CD4-positive, alpha-beta T cell treated with Interleukin-1 beta for 1 hour (primary cell): ENCODE measurements at places on chromosomes 6 and 20.
A peak's percentile ranks its signal among the peaks of the same experiment; 100 is the strongest.

DNA sequence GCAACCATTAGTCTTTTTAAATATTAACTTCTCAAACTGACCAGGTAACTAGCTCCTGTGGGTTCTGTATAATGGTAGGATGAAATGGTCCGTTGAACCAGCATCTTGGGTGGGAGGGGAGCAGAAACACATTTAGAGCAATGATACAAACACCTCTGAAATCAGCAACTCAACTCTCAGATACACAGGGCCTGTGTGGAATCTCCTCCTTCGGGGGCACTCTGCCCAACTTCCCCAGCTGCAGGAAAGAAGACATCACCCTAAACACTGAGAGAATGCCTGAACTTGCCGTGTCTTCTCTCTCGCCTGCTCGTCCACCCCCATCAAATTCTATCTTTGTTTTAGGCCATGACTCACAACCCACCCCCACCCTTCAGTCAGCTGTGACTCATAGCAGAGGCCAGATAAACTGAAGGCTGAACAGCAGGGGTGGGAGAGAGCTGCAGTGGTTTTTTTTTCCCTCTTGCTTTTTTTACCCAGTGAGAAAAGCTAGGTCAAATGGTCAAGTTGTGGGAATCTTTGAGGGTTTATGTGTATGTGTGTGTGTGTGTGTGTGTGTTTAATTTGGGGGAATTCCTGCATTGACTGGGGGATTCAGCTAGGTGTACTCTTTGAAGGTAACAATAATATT, 593.4 kb upstream of the JAG1 start:
- no peak for DNase-seq

GRCh38 chr6:167233490-167233889, 57.6 kb upstream of the UNC93A start:
- DNase-seq = no peak

DNA sequence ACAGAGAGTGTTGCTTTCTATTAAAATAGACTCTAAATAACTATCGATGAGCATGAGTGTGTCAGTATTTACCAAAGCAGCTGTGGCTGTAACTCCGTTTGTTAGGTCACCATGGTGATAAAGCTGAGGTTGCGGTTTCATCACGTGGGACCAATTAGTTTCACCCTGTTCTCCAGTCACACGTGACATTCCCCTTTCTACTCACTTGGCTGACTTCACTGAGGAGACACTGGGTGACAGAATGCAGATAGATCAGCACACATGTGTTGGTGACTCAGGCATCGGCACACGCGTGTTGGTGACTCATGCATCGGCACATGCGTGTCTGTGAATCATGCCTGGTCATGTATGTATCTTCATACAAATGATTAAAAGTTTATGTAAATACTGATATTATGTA, 285.4 kb downstream of the THBS2 start:
- peak; percentile 57 for DNase-seq

DNA sequence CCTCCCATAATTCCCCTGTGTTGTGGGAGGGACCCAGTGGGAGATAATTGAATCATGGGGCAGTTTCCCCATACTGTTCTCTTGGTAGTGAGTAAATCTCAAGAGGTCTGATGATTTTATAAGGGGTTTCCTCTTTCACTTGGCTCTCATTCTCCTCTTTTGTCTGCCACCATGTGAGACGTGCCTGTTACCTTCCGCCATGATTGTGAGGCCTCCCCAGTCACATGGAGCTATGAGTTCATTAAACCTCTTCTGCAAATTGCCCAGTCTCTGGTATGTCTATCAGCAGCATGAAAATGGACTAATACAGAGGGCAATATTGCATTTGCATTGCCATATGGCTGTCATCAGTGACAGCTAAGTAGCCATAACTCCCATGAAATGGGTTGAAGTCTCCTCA, 63.2 kb downstream of the ZNF217 start:
- DNase-seq = no peak

DNA sequence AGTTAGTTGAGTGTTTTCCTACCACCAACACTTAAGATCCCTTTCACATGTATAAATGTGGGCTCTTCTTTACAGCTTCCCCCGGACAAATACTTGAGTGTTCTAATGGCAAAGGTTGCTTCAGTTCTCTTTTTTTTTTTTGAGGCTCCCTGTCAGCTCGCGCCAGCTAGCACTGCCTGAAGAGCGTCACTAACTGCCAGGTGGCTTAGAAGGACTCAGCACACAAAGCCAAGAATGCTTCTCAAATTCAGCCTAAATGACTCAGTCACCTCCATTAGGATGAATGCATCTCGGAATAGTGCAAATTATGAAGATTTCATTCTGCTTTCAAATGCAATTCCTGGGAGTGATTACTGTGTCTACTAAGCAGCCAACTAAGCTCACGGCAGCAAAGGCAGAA, 150.7 kb upstream of the BTBD3 start:
- DNase-seq = no peak

GRCh38 chr6:151652325-151652724, 155.2 kb upstream of the ESR1 start:
- no peak for DNase-seq

GRCh38 chr6:43292341-43292740, 5.7 kb upstream of the SLC22A7 start:
- DNase-seq = no peak

DNA sequence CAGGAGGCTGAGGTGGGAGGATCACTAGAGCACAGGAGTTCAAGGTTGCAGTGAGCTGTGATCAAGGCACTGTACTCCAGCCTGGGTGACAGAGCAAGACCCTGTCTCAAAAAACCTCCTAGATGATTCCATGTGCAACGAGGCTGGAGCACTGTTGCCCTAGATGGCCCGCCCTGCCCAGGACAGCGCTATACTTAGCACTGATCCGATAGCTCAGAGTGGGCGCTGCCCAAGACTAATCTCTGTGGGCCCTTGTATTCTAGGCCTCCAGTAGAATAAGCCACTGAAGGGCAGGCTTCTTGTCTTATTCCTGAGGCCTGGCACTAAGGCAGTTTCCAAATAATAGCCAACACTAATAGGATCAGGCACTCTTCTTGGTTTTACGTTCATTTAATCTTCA, 41.0 kb downstream of the STK35 start:
- no peak for DNase-seq

DNA sequence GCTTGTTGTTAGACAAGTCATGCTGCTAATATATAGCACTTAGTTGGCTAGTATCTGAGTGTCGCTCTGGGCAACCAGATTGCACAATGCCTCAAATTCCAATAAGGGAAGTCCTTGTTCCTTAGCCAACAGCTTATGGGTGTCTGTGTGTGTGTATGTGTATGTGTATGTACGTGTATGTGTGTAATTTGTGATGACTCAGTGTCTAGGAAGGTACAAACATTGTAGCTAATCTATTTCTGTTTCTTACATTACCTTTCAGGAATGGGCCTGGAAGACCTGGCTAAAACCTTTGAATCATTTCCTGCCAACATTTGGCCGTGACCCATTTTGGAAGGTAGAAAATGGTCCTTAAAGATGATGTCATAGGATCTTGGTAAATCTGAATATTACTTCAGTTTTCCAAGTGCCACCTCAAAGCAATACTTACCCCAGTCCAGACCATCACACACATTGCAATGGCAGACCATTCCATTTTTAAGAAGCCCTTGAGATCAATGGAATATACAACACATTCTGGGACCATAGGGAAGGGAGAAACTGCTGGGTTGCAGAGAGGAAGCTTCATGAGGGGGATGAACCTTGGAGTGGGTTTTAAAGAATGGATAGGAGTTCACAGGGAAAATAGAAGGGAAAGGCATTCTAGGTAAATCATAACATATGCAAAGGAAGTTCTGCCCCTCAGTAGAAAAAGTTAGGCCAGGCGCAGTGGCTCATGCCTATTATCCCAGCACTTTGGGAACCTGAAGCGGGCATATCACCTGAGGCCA, 25.1 kb downstream of the NEDD9 start:
- no peak for DNase-seq

DNA sequence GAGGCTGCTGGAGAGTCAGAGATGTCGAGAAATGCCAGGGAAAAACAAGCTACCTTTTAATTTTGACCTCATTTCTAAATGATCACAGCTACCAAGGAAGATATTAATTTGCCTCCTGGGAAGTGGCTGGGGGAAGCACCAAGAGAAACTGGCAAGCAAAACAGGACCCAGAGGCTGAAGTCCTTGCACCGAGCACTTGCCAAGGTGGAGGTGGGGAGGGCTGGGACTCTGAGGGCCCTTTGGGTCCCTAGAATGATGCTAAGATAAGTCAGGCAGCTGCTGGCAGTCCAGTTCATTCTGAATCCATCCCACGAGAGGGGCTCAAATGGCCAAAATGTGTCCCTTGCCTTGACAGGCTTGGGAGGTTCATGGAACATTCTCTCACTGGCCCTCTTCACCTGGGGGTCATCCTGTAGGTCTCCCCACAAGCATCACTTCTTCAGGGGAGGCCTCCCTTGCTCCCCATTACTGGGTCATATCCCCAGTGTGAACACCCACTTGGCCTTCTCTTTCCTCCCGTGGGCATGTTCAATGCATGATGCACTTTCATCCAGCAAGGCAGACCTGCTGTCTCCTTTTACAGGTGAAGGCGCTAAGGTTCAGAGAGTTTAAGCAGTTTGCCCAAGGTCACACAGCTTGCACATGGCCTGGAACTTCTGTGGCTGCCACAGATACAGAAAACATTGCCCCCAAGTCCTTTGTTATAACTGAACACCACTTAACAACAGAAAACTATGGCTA, 39.1 kb upstream of the BLCAP start:
- DNase-seq = no peak

DNA sequence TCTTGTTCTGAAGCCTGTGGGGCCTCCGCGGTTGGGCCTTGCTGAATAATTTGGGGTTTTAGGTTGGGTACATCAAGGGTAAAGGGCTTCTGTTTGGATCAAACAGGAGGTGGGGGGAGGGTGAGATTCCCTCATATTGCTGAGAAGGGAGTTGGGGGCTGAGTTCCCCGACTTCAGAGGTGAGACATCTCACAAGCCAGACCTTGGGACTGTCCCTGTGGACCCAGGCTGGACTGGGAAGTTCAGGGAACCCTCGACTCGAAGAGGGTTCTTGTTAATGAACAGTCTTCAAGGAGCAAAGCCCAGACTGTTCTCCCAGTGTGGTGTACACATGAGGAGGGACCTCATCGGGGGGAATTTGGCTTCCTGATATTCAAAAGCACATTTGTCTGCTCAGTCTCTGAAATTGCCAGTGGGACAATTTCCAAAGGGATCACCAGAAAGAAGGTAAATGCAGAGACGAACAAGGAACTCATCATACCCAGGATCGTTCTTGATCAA, 118.5 kb downstream of the SYCP2 start:
- DNase-seq = no peak

GRCh38 chr20:61976263-61976643, 89.4 kb downstream of the TAF4 start:
- DNase-seq = no peak

GRCh38 chr20:58886546-58886945, 34.0 kb downstream of the GNAS start:
- no peak for DNase-seq

DNA sequence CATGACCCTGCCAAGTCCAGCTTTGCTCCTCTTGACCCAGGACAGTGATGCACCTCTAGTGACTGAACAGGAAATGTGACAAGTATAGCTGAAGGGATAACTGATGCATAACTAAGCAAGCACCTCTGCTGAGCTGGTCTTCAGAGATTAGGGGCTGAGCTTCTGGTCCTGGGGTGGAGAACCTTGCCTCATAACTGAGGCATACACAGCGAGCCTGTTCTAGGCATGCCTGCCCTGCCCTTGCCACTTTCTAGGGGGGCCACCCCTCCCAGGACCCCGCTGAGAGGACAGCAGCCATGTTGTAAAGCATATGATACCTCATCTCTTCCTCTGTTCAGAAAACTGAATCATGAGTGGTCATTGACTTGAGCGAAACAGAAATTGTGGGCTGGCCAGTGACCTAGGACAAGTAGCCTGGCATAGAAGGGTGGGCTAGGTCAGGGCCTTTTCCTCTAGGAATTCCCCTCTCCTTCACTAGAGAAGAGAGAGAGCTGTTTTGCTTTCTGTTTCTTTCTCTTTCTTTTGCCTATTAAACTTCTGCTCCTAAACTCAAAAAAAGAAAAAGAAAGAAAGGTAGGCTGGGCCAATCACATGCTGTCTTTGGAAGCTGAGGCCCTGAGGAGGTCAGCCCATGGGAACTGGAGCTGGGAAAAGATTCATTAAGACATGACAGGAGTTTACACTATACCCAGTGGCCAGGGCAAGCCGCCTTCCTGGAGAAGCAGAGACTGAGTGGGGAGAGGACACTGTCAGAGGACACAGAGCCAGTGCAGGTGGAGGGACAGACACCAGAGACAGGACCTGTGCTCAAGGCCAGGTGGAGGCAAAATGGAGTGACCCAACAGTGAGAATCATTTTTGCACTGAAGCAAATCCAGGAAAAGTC, 23.1 kb downstream of the ALDH5A1 start:
- DNase-seq = no peak

DNA sequence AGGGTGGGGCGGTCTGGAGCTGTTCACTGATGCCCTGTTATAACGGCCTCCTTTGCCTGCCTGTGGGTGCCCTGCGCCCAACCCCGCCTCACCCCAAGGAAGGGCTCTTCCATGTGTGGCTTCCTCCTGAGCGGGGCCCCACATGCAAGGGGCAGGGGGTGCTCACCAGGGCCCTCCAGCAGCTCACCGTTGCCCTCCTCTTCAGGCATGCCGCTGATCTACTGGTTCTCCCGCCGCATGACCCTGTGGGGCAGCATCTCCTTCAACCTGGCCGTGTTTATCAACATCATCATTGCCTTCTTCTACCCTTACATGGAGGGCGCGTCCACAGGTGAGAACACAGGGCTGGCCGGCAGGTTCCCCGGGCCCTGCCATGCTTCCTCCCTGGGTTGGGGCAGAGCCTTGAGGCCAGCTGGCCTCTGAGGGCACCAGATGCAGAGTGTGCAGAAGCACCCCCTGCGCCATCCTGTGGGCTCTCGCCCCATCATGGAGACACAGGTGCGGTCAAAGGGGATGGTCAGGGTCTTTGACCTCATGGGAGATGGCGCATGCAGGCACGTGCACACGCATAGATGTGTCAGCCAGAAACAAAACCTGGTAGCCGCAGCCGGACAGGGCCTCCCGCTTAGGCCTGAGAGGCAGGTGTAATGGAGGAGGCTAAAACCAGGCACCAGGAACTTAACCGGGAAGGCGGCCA, 22.9 kb downstream of the UQCC2 start:
- DNase-seq = no peak

DNA sequence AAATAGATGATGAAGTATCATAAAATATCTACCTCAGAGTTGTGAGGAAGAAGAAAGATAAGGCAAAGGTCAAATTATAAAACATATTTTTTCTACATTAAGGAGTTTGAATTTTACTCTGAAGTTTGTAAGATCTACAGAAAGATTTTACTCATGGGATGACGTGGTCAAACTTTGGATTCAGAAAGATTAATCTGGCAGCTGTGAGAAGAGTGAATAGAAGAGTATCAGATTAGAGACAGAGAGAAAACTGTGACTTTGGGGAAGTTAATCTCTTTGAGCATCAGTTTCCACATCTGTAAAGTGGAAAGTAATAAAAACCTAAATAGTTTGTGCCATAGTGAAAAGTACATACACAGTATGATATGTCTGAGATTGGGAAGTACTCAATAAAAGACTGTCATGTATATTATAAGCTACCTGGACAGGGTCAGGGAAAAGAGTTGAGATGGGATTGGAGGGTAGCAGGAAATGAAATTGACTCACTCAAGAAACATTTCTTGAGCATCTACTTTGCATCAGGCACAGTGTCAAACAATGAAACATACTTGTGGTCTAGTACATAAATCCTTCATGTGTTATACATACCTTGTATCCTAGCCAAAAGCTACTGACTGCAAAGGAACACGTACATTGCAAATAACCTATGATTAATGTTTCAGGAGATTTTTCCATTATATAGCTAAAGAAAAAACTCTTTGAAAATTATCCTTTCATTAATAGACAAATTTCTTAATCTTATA, 222.1 kb downstream of the TMEM200A start:
- DNase-seq = no peak

GRCh38 chr6:73248192-73248903, 14.6 kb downstream of the KHDC1 start:
- DNase-seq = no peak
